Activated T-cell treated with anti-CD3 and anti-CD28 coated beads for 24 hours (primary cell): ENCODE measurements at places on chromosomes 6 and 20.

GRCh38 chr6:157806856-157807215 is 16.2 kb upstream of the SNX9 start:
- DNase-seq = no peak

DNA sequence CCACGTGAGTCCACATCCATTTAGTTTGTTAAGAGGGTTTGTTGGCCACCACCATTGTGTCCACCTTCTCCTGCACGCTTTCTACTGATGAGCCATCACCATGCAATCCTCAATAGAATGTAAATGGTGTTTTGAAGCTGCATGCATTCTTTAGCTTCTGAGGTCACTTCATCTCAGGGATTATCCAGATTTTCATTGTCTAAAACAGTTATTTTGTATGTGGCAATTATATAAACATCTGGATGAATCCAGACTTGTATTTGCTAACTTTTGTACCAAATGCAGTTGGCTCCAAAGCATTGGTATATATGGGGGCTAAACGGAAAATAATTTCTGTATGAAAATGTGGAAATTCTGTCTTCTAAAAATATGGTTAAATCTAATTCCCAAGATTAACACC is 231.2 kb upstream of the ARID1B start:
- no peak for DNase-seq

- no peak for DNase-seq
Measured at GRCh38 chr6:43717822-43718221, 30.2 kb upstream of the MRPS18A start.

GRCh38 chr6:20583444-20583800 is 49.2 kb downstream of the CDKAL1 start:
- DNase-seq = no peak

GRCh38 chr20:39349240-39349639 is 387.1 kb downstream of the DHX35 start:
- no peak for DNase-seq
